ENCODE measurements at places on chromosomes 3 and 15.

GRCh38 chr3:98567666-98568270 is 25.6 kb downstream of the CPOX start:
- DNase-seq: no peak

GRCh38 chr3:143306407-143306806 is 186.8 kb downstream of the CHST2 start:
- DNase-seq: no peak

GRCh38 chr3:99236576-99236975 is 335.1 kb upstream of the DCBLD2 start:
- no peak for DNase-seq

DNA sequence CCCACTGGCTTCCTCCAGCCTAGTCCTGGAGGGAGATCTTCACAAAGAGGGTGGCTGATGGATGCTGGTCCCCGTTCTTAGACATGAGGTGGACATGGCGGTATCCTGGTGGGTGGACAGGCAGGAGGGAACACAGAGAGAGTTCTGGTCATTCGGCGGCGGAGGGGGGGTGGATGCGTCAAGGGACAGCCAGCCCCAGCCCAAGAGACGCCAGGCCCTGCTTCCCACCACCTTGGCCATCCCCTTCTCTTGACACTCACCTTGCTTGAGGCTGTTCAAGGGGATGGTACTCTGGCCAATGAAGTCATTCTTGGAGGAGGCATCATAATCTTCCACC is 17.1 kb downstream of the VILL start:
- DNase-seq: no peak

DNA sequence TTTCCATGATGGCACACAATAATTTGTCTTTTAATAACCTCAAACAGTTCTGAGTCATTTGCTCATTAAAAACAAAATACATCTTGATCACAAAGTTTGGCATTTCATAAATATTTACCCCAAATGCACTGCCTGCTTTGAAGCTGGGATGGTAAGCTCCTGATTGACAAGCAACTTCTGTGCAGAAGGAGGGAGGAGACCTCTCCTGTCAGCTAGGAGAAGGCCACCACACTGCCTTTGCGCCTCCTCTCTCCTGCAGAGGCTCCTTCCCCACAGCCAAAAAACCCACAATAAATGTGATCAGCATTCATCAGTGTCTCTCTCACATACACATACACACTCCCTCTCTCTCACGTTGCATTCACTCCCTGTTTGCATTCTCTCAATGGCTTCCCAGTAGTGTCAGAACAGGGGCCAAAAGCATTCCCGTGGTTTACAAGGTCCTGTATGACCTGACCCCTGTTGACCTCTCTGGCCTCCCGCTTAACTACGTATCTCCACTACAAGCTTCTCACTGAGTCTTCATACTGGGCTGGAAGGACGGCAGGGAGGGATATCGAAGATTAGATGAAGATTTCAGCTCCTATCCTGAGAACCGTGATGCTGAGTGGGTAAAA is 216.4 kb downstream of the FOXP1 start:
- no peak for DNase-seq

DNA sequence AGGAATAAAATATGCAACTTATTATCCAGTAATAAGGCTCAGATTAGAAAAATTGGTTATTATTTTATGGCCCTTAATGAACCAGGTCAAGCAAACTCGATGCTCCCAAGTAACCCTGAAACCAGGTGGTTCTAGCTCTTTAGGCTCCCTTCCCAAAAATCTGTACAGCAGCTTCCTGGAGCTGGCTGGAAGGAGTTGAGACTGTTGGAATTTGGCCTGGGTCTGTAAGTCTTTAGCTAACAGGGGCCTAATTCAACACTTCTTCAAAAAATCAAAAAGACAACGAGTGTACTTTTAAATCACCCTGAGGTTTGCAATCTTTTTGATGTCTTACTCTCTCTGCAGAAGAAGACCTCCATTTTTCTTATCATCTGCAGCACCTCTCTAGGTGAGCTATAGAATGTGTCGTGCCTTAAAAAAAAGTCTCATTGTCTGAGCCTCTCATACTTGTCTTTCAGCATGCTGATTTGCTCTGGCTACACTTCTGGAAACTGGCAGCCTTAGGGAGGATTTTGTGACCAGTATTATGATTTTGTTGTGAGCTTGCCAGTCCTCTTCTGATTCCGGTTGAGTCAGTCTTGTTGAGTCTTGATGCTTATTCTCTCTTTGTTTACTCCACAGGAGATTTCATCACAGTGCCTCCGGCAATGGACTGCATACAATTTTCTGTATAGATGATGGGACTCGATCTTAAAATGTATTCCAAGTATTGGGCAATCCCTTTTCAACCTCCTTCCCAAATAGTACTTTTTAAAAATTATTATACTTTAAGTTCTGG is 235.0 kb upstream of the KBTBD8 start:
- DNase-seq: peak; percentile 21

DNA sequence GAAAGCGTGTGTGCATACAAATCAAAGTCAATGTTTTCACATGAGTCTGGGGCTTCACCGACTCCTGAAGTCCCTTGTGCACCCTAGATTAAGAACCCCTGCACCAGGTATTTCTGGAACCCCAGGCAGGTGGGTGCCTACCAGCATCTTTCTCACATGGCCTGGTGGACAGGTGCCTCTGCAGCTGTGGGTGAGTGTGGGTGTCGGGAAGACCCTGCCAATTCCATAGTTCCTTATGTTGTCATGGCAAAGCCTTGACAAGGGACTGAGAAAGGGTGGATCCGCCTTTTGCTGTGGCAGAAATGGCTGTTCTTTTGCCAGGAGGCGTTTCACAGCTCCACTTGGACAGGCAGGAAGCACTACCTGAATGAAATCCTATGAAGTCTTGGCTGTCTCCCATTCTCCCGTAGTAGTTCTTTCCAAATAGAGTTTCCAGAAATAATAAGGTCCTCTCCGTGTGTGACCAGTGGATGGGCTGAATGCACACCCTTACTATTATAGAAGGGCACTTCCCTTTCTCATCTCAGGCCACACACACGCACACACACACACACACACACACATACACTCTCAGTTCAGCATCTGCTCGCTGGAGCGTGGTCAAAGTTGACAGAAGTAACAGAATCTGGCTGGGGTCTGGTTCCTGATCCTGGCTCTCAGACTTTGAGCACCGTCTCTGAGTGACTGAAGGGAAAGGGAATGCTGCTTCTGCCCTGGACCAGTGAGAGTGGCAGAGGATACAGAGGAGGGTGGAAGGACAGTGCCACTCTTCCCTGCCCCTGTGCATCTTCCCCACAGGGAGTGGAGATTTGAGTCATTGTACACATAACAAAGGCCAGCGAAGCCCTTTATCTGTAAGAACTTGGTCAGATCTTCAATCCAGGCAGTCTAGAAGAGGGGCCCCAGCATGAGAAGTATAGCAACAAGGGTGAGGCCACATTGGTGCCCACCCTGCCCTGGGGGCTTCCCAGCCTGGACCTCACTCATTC is 38.7 kb downstream of the PDIA5 start:
- DNase-seq: no peak

GRCh38 chr15:74643665-74644204 is 28.1 kb downstream of the CLK3 start:
- no peak for DNase-seq

GRCh38 chr3:12268049-12268735 is 20.7 kb upstream of the PPARG start:
- DNase-seq: no peak

- no peak for DNase-seq
These were observed 22.2 kb downstream of the CFAP100 start for GRCh38 chr3:126416943-126417342.

DNA sequence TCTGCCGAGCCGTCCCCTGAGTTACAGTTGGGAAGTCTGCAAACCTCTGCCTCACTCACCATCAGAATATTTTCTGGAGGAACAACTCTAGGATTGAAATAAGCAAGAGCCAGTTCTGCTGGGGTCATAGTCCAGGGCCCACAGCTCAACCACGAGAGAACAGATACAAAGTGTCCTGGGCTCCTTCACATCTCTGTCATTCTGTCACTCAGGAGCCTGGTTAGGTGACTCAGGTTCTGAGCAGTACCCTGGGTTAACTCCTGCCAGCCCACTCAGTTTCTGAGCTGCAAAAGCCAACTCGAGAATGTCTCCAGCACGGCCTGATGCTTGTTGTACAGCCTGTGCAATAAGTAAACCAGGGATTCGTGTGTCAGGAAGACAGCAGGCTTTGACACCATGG is 155.7 kb downstream of the SLCO3A1 start:
- DNase-seq: peak; percentile 38

GRCh38 chr3:22887664-22888291 is 315.3 kb upstream of the UBE2E2 start:
- peak; percentile 61 for DNase-seq

- DNase-seq: no peak
These were observed 1016.0 kb downstream of the MCTP2 start for GRCh38 chr15:95247071-95247984.

DNA sequence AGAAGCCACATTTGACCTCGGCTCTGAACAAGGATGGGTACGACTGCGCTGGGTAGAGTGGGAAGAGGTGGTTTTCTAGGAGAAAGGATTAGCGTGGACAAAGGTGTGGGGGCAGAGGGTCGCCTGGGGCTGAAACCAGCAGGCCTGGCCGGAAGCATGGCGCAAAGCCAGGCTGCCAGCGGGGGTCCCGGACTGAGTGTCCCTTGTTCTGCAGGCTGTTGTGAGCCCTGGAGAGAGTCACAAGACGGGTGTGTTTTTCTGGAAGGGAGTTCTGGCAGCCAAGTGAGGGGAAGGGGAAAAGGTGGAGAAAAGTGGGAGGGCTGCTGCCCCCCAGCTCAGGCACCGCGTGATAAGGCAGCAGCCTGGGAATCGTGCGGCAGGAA is 98.5 kb upstream of the MEF2A start:
- no peak for DNase-seq

DNA sequence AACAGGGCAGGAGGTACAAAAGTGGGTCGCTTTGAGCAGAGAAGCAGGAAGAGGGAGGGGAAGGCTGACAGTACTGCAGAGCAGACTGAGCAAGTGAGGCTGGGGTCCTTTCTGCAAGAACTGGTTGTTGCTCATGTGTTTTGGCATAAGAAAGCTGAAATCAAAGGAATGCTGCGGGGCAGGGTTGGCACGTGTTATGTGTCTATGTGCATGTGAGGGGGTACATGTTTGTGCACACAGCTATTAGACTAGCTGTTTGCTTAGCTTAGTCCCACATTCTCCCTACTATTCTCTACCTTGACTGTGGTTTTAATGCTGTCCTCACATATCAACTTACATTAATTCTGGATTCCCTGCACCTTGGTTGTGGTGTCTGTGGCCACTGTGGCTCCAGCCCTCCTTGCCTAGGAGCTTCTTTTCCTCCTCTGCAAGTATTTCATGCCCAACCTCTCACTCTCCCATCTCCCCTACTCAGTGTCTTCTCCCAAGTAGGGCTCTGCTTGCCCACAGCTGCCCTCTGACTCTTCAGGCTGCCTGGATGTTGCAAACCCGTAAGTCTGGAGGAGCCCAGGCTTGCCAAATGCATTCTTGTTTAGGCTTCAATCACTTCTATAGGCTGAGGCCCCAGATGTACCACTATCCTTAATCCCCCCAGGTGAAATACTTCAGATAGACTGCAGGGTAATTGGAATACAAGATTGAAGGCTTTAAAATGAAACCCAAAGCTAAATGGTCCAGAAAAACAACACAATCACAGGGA is 4.8 kb downstream of the TAGLN3 start:
- peak; percentile 32 for DNase-seq

GRCh38 chr15:38536201-38536676 is 28.4 kb downstream of the RASGRP1 start:
- peak; percentile 97 for DNase-seq

Data from G401 (cell line).